Activated T-helper 1 cell treated with anti-CD3 and anti-CD28 coated beads, Interleukin-2, amount 50 U/mL, for 16 hours (primary cell): ENCODE measurements at places on chromosomes 5 and 9.

DNA sequence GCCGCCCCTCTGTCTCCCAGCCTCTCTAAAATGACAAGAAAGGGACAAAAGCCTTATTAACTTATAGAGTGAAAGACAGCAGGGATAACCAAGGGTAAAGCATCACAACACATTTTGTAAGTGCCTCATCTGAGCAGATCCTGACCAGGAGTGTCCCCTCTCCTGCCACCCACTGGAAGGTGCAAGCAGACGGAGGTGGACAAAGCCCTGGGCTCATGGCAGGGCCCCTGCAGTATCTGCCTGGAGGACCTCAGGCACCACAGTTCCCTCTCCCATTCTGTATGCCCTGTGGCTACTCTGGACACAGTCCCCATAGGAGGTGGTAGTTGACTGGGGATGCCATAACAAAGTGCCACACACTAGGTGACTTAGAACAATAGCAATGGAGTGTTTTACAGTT is 319.8 kb downstream of the GADD45G start:
- no peak for DNase-seq

- DNase-seq = no peak
These were observed 1689.2 kb upstream of the WWC1 start for GRCh38 chr5:166602271-166602670.

DNA sequence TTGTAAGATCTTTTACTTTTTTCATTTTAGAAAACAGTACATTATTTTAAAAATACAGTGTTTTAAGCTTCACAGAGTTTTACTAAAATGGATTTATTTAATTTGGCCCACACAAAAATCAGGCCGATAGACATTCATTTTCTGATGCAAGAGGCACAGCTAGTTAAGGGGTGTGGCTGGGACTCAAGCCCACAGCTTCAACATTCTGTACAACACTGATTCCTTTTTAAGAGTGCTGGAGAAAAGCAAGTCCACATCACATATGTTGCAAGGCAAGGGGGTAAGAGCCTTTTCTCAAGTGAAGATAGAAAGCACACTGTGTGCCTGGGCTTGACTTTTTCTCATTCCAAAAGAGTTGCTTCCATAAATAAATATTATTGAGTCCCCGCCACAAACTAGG is 195.9 kb downstream of the RFK start:
- no peak for DNase-seq

GRCh38 chr9:109887079-109887478 is 107.1 kb downstream of the PALM2AKAP2 start:
- no peak for DNase-seq

- DNase-seq = no peak
These were observed 64.3 kb upstream of the MYO10 start for GRCh38 chr5:17000291-17000939.

- DNase-seq = no peak
These were observed 378.3 kb upstream of the WWC1 start for GRCh38 chr5:167912941-167913665.

DNA sequence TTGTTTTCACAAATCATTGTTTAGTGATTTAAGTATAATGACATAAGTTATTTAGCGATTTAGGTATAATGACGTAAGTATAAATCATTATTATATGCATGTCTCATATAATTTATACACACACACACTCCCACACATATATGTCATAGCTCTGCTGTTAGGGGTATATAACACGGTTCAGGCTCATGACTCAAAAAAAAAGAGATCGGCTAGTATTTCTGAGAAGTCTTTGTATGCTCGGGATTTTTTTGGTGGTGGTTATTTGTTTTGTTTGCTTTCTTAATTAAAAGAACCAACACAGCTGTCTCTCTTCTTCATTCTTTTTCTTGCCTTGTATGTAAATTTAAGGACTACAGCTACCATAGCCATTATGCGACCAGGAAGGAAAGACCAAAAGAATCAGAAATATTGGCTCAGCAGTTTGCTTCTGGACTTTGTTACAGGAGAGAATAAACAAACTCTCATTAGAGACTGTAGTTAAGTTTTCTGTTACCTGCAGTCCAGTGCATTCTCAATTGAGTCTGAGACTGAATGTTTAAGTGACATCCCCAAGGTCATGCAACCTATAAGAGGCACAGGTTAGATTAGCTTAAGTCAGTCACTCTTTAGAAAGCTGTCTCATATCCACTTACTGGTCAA is 83.2 kb upstream of the NREP start:
- DNase-seq = no peak

DNA sequence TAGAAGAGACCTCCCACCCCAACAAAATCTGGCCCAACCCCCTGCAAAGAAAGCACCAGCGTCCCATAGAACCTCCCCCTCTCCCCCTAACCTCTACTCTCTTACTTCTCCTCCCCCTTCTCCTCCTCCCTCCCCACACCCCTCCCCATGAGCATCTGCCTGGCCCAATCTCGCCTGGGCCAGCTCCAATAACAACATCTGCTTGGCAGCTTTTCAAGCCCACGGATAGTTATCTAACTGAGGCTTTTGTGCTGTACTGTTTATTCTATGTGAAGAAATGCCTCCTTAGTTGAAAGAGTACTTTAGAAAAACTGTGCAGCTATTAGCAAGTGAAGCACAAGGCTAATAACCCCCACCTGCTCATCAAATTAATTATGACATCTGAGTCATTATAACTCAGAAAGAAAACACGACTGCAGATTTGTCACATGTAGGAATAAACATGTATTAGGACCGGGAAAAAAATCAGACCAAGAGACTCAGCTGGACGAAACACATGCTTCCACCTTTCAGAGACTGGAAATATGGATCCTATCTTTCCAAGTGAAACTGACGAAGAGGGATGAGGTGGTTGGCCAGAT is 42.8 kb downstream of the NFIB start:
- DNase-seq = no peak

DNA sequence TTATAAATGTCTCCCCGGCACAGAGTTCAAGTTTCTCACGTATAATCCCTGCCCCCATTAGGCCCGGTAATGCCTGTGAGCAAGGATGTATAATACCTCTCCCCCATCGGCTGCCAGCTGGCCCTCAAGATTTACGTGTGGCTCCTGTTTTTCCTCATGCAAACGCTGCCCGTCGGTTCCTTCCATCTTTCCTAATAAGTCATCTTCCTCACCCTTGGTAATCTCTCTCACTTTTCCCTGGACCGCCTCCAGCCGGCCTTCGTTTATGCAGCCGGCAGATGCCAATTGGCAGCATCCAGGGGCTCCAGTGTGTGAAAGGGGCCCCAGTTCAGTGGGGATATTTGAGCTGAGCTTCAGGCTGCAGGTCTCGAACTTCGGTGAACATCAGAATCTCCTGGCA is 86.5 kb upstream of the NEURL1B start:
- no peak for DNase-seq

- DNase-seq = no peak
These were observed 64.7 kb downstream of the RXRA start for GRCh38 chr9:134390947-134391318.

GRCh38 chr5:61631438-61631941 is 299.4 kb downstream of the ZSWIM6 start:
- DNase-seq = no peak

DNA sequence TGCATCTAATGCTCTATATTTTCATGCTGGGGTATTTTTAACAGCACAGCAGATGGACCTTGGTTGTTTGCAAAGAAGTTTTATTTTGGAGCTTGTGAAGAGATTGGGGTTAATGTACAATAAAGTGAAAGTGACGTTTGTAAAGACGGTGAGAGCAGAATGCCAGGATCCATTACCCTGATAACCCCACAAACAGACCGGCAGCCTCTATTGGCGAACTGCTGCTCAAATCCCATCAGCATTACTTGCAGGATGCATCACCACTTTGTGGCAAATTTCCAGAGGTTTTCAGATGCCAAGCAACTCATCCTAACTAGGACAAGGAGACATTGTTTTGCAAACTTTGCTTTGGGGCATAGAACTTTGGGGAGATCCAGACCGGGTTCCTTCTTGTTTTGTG is 383.3 kb upstream of the ZNF462 start:
- DNase-seq = no peak

DNA sequence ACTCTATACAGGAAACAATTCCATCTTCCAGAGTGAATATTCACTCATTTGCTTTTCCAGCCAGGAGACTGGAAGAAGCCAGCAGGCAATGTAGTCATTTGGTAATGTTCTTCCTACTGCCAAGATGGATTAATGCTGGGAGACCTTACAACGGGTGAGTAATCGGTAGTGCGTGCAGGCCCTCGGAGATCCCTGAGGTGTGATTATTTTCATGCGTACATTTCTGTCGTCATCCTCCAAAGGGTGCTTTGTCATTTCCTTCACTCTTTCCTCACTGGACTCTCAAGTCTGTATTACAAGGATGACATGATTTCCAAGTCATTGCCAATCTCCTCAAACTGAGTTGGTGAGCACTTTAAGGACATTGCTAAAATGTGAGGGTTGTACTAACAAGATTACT is 263.5 kb downstream of the CWC27 start:
- DNase-seq = no peak

DNA sequence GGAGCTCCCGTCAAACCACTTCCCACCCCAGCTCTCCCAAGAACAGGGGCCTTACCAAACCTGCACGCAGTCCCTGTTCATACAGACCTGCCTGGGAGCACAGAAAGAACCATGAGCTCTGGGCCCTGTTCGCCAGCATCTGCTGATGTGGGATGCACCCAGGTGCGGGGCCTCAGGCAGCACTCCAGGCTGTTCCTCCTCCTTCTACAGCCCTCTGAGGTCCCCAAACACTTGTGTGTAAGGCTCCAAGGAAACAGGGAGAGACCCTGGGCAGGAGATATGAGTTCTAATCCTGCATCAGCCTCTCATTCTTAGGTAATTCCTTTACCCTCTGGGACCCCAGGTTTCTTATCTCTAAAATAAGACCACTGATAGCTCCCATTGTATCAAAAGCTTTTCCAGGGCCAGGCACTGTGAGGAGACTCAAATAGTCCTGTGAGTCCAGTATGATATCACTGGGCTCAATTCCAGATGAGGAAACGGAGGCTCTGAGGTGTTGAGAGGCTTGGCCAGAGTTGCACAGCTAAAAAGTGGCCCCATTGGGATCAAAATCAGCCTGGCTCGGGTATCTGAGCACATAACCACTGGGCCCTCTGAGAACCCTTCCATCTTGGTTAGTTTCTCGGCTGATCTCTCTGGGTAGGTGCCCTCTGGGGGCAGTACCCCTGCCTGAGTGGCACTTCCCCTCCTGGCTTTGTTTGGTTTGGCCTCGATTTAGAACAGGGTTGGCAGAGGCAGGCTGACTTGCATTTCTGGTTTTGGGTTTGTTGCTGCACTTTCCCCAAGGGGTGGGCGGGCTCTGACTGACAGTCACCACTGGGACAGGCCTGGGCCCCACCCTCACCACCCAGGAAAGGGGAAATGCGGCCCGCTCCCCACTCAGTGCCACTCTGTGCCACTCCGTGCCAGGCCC is 116.8 kb downstream of the RGS3 start:
- peak; percentile 16 for DNase-seq

DNA sequence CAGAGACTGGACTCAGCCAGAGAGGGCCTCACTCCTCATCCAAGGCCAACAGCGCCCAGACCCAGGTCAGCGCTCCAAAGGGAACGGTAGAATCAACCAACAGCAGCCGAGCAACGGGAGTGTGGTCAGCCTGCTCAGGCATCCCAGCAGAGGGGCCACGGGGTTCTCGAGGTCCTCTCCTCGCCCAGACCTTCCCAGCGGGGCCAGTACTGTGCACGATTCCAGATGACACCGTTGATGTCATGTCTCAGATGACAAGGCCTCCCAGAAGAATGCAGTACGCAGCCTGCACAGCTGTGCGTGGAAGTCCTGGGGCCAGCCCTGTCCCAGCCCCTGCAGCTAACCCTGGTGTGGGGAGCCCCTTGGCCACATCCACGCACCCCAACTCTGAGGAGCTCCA is 141.0 kb upstream of the PPP1R26 start:
- no peak for DNase-seq

DNA sequence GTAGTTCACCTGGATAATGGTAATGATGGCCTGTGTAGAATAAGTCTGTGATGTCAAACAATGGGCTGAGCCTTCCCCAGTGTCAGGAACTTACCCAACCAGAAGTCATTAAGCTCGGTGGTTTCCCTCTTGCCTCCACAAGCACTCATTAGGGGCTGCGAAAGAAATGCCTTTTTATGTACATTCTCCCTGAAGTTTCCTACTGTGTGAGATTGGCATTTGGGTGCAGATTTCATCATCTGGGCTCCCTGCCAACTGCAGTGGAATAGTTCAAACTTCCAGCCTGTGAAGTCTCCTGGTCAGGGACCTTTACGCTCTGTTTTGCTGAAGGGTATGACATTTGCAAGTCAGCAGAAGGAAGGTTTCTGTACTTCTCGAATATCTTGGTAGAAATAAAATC is 41.6 kb upstream of the TMEM215 start:
- DNase-seq = no peak

DNA sequence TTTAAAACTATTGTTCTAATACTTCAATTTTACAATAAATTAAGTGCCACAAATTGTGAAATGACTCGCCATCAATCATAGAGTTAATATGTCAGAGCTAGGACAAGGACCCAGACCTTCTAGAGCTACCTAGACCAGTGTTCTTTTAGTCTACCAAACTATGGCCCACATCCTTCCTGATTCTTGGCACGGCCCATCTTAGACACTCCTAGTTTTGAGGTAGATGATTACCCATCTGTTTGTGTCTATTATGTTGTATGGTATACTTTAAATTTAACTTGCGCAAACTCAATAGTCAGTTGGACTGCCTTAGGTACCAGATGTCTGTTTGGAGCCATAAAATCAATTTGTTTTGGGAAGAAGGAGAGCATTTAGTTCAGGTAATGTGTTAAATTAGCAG is 17.5 kb downstream of the CDC26 start:
- DNase-seq = no peak

- DNase-seq = no peak
These were observed 88.8 kb upstream of the SPOCK1 start for GRCh38 chr5:137587919-137588318.

- DNase-seq = no peak
These were observed 136.3 kb downstream of the APBA1 start for GRCh38 chr9:69535911-69536310.

- DNase-seq = no peak
These were observed 229.2 kb downstream of the MRPS30 start for GRCh38 chr5:45037927-45038326.

- no peak for DNase-seq
These were observed 104.7 kb upstream of the PRRC1 start for GRCh38 chr5:127412698-127413097.

DNA sequence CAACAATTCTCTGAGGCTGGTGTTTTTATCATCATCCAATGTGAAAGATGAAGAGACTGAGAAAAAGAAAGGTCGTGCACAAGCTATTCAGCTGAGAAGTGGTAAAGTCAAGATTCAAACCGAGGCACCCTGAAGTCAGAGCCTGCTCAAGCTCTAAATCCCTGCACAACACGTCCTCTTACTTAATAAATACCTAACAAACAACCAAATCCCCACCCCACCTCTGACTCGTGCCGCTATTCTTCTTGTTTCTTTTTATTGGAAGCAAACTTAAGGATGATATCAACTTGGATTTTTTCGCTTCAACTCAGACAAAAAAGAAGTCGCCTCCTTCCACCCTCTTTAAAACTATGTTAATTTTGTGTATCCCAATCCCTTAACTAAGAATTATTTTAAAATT is 140.2 kb downstream of the CEP120 start:
- no peak for DNase-seq

- DNase-seq = no peak
These were observed 9.7 kb upstream of the SMIM32 start for GRCh38 chr5:136202469-136203205.
